GM13976 (cell line): ENCODE measurements at places on chromosomes 1 and 21.
A peak's percentile ranks its signal among the peaks of the same experiment; 100 is the strongest.

DNA sequence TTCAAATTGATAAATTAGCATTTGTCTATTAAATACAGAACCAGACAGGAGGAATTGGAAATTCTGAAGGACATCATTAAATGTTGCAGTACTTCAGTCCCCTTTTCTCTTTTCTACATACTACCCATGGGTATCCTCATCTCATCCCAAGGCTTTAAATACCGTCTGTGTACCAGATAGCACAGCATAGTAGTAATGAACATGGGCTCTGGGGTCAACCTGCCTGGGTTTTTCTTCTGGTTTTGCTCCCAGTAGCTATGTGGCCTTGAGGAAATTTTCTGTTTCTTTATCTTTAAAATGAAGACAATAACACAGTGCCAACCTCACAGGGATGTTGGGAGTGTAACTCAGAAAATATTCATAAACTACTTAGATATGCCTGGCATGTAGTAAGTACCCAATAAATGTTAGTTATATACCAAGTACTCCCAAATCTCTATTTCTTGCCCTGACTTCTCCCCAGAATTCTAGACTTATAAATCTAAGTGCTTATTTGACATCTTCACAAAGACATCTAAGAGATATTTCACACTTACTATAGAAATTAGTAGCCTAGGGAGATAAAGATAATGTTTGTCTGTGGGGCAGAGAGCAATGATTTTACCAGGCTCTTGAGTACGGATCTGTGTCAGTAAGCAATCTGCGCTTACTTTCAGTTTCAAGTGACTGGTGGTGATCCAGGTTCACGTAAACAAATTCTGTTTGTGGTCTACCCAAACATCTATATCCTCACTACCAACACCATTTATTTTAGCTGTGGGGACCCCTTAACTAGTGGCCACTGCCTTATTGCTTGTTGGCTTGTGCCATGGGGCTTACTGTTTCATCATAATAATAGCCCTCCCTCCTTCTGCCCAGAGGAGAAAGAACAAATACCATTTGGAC, 37.3 kb downstream of the VANGL2 start:
- no peak for DNase-seq

DNA sequence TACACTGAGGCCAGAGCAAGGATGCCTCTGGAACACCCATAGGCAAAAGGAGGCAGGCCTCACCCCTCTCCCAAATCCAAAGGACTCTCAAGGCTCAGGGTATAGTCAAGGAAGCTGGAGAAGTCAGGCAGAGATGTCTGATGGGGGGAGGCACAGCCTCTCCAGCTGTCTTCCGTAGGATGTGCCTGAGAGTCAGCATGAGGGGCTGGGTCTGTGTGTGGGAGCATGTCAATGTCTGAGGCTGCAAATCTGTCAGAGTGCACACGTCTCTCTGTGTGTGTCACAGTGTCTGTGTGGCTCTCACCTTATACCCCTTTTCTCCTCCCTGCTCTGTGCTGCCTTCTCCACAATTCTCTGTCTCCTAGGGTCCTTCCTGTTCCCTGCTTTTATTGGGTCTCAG, 4.0 kb downstream of the HPCAL4 start:
- DNase-seq, result no peak

GRCh38 chr1:45246760-45247159, 40.4 kb upstream of the ZSWIM5 start:
- no peak for DNase-seq

GRCh38 chr1:17531682-17532487, 7.6 kb upstream of the ARHGEF10L start:
- DNase-seq, result no peak

DNA sequence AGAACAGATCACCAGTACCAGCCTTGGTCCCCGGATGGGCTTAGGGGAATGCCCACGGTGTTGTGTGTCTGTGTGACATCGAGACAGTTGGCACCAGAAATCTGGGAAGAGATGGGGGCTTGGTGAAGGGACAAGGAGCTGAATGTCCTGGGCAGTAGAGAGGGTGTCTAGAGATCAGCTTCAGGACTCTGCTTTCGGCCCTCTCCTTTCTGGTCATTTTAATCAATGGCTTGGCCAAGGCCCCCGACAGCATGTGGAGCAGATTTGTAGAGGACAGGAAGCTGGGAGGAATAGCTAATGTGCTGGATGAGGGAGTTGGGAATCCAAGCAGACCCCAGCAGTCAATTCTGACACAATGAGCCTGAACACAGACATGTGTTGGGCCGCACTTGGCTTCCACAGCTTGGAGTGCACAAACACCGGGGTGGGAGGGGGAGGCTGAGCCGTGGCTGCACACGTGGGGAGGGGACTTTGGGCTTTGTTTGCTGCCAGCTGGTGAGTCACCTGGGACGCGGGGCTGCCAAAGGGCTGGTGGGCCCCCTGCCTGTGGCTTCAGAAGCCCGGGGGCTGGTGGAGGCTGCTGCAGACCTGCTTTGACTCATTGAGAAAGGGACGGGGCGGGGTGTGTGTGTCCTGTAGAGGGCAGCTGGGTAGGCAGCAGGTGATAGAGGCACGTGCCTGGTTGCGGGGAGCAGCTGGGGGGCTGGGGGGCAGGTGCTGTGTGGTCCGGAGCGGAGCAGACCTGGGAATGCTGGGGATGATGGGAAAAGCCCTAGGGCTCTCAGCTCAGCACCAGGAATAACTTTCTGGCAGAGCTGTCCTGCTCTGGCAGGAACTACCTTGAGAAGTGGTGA, 20.9 kb downstream of the SLC1A7 start:
- DNase-seq, result no peak

DNA sequence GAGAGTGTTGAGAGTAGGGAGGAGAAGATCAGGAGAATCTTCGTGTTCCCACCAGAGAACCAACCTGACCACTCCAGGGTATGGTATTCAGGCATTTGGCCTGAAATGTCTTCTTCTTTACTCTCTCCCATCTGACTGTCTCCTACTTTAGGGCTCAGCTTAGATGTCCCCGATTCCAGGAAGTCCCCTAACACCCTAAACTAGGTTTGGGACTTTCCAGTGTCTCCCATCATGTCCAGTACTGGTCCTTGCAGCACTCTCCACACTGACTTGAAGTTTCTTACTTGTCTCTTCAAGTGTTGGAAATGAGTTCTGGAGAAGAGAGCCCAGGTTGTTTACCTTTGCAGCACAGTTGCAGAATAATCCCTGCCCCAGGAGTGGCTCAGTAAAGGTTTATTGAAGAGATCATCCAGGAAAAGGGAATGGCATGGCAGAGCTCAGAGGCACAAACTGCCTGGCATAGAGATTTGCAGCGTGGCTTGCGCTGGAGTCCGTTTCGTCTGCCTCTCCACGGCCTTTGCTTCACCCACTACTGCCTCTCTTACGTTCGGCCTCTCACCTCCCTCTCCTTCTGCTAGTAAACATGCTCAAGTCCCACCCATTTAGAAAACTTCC, 6.2 kb upstream of the ELK4 start:
- DNase-seq, result no peak

DNA sequence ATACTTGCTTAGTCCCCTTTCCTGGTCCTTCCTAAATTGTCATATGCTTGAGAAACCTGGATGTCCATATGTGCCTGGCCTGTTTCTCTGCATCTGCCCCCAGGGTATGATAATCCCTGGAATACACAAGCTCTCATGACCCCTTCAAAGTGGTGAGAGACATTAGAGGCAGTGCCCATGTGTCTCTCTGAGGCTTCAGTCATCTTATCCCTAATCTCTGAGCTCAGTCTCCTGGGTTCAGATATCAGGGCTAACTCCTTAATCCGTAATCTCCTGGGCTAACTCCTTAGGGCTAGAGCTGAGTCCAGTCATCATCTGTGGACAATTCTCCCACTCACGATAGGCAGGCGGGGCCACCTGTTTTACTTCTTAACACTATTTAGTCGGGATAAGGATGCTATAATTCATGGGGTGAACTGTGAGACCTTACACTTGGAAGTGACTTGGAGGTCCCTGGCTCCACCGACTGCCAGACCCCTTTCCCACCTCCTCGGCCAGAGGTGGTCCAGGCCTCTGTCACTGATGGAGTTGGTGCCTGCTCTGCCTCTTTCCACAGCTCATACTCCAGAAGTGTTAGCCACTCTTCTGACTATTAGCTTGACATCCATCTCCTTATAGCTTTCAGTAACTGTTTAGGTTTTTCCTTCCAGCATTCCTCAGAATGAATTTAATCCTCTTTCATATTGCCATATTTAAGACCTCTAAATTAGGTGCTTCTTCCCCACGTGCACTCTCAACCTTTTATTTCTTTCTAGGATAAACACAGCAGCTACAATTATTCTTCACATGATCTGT, 22.7 kb downstream of the CCN1 start:
- DNase-seq, result no peak

GRCh38 chr21:38267136-38267755, 10.5 kb downstream of the KCNJ15 start:
- no peak for DNase-seq

DNA sequence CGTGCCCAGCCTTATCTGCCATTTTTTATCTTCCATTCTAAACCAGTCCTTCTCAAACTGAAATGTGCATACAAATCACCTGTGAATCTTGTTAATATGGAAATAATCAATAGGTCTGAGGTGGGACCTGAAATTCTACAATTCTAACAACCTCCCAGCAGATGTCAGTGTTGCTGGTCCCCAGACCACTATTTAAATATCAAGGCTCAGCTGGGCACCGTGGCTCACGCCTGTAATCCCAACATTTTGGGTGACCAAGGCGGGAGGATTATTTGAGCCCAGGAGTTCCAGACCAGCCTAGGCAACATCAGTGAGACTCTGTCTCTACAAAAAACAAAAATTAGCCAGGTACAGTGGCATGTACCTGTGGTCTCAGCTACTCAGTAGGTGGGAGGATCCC, 4.1 kb downstream of the UQCRHL start:
- peak; percentile 60 for DNase-seq

GRCh38 chr21:34899302-34899701, 149.8 kb downstream of the RUNX1 start:
- DNase-seq, result no peak

- DNase-seq, result peak; percentile 68
These were observed 46.3 kb downstream of the IER5 start for GRCh38 chr1:181134543-181135436.

- DNase-seq, result peak; percentile 51
These were observed 17.4 kb upstream of the CD1D start for GRCh38 chr1:158163000-158163947.

GRCh38 chr1:20284046-20284445, 6.6 kb upstream of the VWA5B1 start:
- no peak for DNase-seq

DNA sequence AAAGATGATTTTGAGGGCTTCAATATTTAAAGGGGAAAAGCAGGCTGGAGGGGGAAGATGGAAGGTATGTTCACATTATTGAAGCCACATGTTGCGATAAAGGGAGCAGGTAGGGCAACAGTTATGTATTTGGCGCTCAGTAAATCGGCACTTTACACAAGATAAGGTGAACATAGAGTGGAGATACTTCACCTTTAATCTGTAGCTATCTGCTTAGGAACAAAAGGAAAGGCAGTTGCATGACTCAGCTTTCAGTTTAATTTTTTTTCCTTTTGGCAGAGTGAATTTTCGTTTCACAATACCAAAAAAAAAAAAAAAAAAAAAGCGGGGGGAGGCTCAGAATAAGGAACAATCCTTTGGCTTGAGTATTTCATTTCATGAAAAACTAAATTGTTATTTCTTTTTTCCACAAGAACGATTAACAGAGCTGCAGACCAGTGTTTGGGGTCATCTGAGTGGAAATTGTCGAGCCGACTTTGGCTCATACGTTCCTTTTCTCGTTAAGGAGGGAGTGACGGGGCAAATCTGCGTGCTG, 1.1 kb upstream of the COQ8A start:
- DNase-seq, result no peak

GRCh38 chr1:201291916-201292315, 8.6 kb downstream of the PKP1 start:
- DNase-seq, result no peak

DNA sequence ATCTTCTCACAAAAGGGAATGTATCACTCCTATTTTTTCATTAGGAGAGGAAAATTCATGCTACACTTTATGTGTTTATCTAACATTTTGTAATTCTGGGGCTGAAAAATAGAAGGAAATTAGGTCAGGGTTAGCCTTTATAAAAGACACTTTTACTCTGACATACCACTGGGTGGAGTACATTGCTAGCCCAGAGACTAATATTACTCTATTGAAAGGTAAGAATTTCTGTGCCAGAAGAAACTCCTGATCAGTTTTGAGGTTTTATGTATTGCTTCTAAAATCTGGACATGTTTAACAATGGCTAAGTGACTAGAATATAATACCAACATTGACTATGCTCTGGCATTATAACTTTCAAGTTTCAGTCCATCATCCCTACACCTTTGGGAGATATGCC, 724.6 kb downstream of the USP25 start:
- no peak for DNase-seq

- no peak for DNase-seq
These were observed 23.2 kb upstream of the TMEM222 start for GRCh38 chr1:27298632-27299384.

GRCh38 chr1:77514921-77515776, 167.3 kb downstream of the ZZZ3 start:
- no peak for DNase-seq

DNA sequence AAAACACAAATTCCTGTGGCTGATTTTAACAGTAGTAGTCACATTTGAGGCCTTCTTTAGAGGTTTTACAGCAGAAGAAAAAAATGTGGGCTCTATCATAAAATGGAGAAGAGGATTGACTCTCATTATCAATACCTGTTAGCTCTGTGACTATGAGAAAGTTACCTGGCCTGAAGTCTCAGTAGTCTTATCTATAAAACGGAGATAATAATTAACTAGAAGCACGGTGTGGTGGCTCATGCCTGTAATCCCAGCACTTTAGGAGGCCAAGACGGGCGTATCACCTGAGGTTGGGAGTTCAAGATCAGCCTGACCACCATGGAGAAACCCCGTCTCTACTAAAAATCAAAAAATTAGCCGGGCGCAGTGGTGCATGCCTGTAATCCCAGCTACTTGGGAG, 90.4 kb upstream of the PLPPR4 start:
- DNase-seq, result no peak

DNA sequence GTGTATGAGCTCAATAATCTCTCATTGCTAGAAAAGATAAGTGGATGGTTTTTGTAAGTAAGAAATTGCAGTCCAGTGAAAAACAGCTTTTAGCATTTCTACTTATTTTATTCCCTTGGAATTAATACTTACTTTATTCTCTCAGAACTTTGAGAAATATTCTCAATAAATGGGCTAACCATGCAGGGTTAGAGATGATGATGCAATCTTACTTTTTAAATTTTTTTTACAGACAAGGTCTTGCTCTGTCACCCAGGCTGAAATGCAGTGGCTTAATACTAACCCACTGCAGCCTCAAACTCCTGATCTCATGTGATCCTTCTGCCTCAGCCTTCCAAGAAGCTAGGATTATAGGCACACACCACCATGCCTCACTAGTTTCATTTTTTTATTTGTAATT, 440.8 kb upstream of the ZP4 start:
- DNase-seq, result no peak

GRCh38 chr1:5493851-5494311, 498.3 kb downstream of the NPHP4 start:
- no peak for DNase-seq

- DNase-seq, result peak; percentile 55
These were observed at the start of gene DMRTA2 for GRCh38 chr1:50422946-50423669. TSS of gene DMRTA2 (minus strand) at chr1:50423443. CDS start at chr1:50421536, 1,907 bp downstream.

DNA sequence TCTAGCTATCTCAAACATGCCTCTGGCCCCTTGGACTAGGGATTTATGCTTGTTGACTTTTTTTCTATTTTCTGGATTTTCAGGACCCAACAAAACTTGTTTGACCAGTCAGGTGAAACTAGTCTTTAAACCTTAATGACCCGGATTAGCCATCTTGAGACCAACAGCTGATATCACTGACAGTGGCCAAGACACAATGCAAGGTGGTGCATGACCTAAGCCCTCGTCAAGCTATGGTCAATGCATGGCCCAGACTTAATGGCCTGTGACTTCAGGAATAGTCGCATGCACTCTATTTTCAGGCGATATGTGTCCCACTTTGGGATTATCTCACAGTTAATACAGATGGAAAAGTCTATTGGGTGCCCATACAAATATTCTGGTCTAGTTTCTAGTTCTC, 190.4 kb downstream of the ZBTB18 start:
- DNase-seq, result no peak
